ENCODE measurements at places on chromosomes 4 and X.

- DNase-seq = no peak
Observed at GRCh38 chr4:173735585-173735984, 205.6 kb upstream of the HAND2 start.

DNA sequence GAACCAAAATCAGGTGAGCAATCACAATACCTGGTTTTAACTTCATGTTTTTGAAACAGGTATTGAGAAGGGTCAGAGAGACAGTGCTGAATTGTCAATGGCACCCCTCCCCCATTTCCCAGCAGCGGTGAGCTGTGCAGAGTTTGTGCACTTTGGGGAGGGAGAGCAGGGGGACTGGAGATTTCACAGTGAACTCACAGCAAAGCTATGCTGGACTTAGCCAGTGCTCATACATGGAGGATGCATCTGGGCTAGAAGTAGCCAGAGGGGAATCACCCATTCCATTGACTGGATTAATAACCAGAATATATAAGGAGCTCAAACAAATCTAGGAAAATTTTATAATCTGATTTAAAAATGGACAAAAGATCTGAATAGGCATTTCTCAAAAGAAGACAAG lies 612.6 kb downstream of the STPG2 start:
- no peak for DNase-seq

DNA sequence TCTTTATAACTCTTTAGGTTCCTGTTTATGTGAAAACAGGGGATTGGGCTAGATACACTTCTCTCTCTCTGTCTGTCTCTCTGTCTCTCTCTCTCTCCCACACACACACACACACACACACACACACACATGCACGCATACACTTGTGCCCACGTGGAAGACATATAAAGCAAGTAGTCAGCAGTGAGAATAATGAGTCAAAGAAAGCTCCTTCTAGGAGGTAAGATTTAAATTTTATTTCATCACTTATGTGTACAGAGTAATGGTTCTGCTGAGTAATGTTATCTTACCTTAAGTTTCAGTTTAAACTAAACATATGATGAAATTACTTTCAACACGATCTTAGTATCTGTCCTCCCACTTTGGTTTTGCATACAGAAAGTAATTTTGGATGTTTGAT lies 243.0 kb upstream of the TEX13A start:
- DNase-seq = no peak

- DNase-seq = no peak
Observed at GRCh38 chrX:35786271-35786670, 11.9 kb upstream of the MAGEB16 start.

- DNase-seq = peak; percentile 3
Observed at GRCh38 chrX:132071254-132071653, 48.2 kb downstream of the STK26 start.

DNA sequence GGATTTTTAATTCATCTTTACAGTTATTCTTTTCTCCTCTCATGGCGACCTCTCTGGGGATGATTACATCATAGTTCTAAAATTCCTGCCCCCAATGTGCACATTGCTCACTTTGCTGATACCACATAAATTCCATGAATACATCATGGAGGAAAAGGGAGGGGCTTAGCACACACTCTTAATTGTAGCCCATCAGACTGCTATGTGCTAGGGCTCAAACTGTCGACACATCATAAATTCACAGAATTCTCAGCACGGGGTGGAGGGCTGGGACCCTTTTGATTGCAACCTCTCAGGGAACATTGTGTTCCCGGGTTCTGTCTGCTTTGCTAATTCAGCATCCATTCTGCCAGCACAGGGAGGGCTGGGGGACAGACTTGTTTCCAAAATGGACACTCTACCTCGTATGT lies 592.9 kb downstream of the BCOR start:
- DNase-seq = no peak

DNA sequence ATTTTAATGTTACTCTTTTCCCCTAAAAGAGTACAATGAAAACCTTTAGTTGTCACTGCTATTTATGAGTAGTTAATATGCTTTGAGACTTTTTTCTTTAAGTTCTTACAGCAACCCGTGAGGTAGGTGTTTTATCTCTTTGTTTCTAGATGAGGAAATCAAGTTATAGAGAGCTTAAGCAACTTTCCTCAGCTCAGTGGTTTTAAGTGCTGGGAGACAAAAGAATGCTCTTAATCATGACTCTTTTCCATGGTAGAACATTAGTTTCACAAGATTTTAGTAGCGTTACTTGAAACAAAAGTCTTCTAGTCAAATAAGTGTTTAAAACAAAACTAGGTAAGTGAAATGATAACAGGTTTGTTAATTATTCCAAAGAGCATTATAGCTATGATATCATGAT lies 354.7 kb upstream of the PITX2 start:
- DNase-seq = no peak

- DNase-seq = no peak
Observed at GRCh38 chr4:181909368-181909767, 333.8 kb upstream of the TENM3 start.

DNA sequence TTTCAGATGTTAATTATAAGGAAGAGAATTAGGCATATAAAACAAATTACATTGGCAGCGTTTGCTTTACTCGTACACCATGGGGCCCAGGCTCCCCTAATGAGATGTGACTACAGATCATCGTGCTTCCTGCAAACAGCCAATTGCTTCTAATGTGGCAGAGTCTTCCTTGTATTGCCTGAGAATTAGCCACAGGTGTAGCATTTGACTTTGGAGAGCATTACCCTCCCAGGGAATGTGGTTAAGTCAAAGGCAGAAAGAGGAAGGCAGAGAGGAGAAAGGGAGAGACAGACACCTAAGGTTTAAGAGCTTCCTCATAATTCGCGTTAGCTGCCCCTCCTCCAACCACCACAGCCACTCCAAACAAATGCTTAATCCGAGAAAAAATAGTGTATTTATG lies 97.0 kb downstream of the MID1IP1 start:
- DNase-seq = no peak

DNA sequence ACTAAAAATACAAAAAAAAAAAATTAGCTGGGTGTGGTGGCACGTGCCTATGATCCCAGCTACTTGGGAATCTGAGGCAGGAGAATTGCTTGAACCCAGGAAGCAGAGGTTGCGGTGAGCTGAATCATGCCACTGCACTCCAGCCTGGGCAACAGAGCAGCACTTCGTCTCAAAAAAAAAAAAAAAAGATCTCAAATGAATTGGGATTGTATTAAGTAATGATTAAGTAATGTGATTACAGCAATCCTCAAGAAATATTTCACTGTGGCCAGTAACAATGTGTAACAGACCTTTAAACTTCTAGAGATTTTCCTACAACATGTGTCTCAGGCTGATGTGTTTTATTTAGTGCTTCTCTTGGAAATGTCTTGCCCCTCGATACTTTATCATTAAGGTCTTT lies 46.8 kb downstream of the PKD2 start:
- DNase-seq = no peak

- DNase-seq = no peak
Observed at GRCh38 chrX:67094061-67094460, 449.8 kb upstream of the AR start.

GRCh38 chrX:153934762-153935325 lies at the start of gene NAA10:
Gene NAA10 (minus strand): TSS chrX:153935037. CDS start chrX:153934904, 133 bp downstream.
- peak; percentile 29 for DNase-seq

DNA sequence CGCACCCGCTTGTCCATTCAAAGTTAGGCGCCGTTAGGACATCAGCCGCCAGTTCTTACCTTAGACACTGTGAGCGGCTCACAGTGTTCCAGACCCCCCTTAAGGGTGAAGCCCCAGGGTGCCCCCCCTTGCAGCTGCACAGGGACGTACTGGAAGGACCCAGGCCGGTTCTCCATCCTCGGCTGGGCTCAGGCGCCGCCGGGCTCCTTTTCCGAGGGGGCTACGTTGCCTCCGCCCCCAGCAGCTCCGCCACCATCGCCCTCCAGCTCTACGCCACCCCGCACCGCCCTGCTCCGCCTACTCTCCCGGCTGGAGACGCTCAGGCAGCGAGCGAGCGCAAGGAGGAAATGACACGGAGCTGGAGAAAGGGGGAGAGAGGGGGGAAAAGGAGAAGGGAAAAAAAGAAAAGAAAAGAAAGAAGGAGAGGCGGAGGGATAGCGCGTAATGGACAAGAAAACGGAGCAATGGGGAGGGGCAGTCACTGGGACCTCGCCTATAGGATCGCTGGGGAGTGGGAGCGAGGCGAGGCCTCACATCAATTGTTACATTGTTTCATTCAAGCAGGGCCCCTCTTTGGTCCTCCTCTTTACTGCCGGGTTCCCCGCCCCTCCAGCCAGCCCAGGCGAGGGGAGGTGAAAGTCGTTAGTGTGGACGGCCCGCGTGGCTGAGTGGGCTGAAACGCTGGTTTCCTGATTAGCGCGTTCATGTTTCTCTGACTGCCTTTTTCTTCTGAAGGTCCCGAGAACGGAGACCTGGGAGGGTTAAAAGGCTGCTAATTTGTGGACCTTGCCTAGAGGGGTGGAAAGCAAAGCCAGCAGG lies at the start of gene SHROOM4:
SHROOM4 (minus strand) TSS at position 352 of the 819 bp plus-strand sequence; CDS start at position 176, 176 bp downstream.
- no peak for DNase-seq

GRCh38 chr4:174882317-174882992 lies 35.7 kb upstream of the ADAM29 start:
- no peak for DNase-seq

DNA sequence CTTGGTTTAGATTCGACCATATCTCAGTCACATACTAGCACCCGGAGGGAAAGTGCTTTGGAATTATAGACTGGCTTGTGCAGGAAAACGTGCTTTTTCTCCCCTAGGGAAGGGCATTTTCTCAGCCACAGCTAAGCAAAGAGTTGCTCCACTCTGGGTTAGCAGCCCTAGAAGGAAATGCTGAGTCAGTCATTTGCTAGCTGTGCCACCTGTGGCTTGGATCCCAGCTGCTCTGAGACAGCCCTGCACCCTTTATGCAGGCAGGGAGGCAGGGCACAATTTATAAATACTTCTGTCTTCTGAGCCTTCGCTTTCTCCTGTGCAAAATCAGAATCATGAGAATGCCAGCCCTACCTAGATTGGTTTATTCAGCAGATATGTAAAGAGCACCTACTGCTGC lies 1.3 kb upstream of the USP51 start:
- DNase-seq = no peak

GRCh38 chrX:114344756-114345349 lies 239.0 kb upstream of the HTR2C start:
- no peak for DNase-seq

GRCh38 chr4:3392321-3392720 lies 49.4 kb upstream of the HGFAC start:
- DNase-seq = no peak

GRCh38 chrX:129781680-129782495 lies 2.1 kb downstream of the SASH3 start:
- no peak for DNase-seq

GRCh38 chr4:7763788-7764187 lies 175.9 kb downstream of the AFAP1 start:
- no peak for DNase-seq

DNA sequence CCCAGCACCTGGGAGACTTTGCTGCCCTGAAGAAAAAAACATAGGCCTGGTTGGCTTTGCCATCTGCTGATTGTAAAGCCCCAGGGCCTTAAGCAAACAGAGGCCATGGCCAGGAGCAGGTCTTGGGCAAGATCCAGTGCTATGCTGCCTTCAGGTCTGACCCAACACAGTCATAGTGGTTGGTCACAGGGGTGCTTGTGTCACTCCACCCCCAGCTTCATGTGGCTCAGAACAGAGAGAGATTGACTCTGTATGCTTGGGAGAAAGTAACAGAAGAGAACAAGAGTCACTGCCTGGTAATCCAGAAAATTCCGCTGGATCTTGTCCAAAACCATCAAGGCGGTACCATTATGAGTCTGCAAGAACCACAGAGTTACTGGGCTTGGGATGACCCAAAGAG lies 24.4 kb upstream of the SMARCA5 start:
- no peak for DNase-seq

DNA sequence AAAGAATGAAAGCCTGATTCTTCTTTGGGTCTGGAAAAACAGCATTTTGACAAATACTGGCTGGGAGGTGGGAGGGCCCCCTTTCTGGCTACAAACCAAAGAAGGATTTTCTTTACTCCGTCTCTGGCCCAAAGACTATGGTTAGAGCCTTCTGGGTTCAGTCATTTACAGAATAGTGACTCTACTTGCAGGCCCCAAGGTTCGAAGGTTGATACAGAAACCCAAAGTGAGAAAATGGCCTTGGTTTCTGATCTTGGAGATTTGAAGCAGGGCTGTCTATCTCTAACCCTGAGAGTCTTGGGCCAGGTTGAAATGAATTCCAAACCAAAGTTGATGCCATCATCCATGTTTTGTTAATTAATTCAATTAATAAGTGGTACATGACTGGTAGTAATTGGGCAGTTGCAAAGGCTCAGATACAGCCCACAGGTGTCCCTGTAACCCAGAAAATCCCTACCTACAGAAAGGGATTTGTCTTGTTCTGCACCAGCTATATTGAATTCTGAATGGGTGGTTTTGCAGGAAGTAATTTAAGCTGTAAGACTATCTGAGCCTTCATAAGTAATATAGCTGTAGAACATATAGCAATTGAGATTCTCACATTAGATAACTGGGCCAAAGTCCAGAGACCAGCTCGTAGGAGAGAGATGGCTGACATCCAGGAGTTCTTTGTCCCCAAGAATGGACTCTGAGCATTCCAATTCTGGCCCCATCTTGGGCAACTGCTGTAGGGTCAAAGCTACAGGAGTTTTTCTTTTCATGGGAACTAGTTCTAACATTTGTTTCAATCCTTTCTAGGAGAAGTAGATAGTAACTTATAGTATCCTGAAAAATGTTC lies 34.5 kb downstream of the CHRNA9 start:
- no peak for DNase-seq

DNA sequence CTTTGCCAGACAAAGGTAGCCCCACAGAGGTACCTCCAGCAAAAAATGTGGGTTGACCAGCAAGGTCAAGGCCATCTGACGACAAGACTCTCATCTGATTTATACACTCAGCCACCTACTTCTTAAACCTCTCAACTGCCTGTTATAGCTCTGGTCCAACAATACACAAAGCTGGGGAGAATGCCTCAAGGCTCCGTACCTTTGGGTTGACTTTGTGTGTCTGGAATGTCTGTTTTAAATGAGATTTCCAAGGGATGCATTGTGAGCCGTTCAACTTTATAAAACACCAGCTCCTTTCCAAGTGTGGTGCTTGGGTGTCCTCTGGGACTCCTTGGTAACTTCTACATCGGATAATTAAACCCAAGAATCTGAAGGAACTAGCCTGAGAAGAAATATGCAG lies 167.0 kb upstream of the RPL34 start:
- no peak for DNase-seq

- no peak for DNase-seq
Observed at GRCh38 chr4:142567620-142568451, 278.3 kb downstream of the INPP4B start.

- DNase-seq = no peak
Observed at GRCh38 chr4:38574559-38575333, 89.3 kb upstream of the KLF3 start.

- DNase-seq = no peak
Observed at GRCh38 chrX:17377795-17378194, 2.8 kb downstream of the NHS start.

DNA sequence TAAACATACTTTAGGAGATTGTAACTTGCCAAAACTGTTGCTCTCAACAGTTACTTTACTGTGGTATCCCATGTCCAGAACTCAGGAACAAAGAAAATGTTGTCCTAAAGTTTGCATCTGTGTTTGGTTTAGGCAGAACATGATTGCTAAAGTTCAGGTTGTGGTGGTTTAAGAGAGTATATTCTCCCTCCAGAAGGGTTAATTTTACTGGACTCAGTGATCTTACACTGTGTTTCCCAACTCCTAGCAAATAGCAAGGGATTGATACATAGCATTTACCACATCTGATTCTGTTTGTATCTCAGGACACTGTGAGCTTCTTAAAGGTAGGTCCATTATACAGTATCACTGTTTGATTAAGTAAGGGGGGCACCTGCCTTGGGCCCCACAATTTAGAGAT lies 13.3 kb upstream of the DCK start:
- no peak for DNase-seq

- no peak for DNase-seq
Observed at GRCh38 chrX:46626566-46626965, 53.0 kb downstream of the CHST7 start.

- DNase-seq = no peak
Observed at GRCh38 chr4:27011401-27011800, 150.8 kb downstream of the STIM2 start.
